Stimulated activated CD4-positive, alpha-beta T cell treated with anti-CD3 and anti-CD28 coated beads, TNF-alpha, amount 100 ng/mL, for 4 hours (primary cell): ENCODE measurements at places on chromosomes 5 and 9.

- DNase-seq, result no peak
These were observed 179.7 kb upstream of the GPR151 start for GRCh38 chr5:146695646-146696045.

DNA sequence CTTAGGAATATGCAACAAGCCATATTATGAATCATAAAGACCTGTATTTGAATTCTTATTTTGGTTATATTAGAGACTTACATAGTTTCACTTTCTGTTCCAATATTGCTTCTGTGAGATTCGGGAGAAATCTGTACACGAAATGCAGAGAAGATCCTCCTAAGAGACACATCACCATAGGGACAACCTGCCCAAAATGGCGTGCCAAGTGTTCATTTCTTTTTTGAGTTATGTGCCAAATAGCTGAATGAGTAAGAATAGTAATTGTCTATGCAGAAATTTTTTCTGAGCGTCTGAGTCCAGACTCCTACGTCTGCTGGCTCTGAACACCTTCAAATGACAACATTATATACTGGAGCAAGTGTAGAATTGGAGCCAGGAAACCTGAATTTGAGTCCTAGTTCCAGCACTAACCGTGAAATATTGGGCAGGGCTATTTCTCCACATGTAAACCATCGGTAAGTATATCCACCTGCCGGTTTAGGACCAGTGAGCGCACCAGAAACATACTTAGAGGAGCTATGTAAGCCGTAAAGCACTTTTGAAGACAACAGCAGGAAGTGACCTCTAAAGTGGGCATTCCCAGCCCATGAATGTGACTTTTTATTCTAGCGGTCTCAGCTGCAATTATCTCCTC is 163.9 kb upstream of the DMRT1 start:
- no peak for DNase-seq

- no peak for DNase-seq
These were observed 13.7 kb upstream of the DENND1A start for GRCh38 chr9:123943671-123944070.

GRCh38 chr9:98815391-98815951 is 8.0 kb downstream of the GALNT12 start:
- DNase-seq, result no peak

- DNase-seq, result no peak
These were observed 61.4 kb downstream of the FOXD1 start for GRCh38 chr5:73387149-73387591.

- DNase-seq, result no peak
These were observed 27.6 kb upstream of the HMCN2 start for GRCh38 chr9:130237763-130238524.

GRCh38 chr5:116766470-116766947 is 191.9 kb upstream of the SEMA6A start:
- no peak for DNase-seq

GRCh38 chr9:6931913-6932312 is 174.1 kb downstream of the KDM4C start:
- DNase-seq, result no peak

GRCh38 chr5:142013734-142014521 is 1.1 kb upstream of the GNPDA1 start:
- no peak for DNase-seq

GRCh38 chr5:174381241-174381640 is 335.7 kb downstream of the NSG2 start:
- DNase-seq, result no peak

DNA sequence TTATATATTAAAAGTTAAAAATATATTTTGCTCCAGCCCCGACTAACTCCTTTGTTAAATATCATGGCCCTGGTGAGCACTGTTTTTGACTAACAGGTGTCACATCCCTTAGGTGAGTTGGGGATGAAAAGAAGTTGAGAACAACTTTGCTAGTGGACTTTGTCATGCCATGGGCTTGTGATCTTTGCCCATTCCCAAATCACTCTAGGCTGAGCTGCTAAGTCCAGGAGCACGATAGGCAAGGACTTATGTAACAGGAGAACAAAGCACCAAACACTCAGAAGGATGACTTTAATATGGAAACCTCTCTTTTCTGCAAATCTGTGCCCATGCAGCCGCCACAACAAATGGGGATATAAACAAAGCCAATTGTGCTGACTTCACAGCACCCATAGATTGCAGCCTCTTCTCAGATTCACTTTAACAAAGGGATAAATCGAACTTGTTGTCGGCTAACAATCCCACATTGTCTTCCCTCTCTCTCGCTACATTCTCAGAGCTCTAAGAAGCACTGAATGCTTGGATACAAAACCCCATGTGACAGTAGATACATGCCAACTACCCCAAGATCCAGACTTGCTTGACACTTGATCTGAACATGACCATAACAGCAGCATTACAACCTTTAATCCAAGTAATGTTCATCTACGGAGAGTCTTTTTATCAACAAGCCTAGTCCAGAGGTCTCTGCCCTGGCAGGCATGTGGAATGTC is 86.8 kb upstream of the CD180 start:
- no peak for DNase-seq

DNA sequence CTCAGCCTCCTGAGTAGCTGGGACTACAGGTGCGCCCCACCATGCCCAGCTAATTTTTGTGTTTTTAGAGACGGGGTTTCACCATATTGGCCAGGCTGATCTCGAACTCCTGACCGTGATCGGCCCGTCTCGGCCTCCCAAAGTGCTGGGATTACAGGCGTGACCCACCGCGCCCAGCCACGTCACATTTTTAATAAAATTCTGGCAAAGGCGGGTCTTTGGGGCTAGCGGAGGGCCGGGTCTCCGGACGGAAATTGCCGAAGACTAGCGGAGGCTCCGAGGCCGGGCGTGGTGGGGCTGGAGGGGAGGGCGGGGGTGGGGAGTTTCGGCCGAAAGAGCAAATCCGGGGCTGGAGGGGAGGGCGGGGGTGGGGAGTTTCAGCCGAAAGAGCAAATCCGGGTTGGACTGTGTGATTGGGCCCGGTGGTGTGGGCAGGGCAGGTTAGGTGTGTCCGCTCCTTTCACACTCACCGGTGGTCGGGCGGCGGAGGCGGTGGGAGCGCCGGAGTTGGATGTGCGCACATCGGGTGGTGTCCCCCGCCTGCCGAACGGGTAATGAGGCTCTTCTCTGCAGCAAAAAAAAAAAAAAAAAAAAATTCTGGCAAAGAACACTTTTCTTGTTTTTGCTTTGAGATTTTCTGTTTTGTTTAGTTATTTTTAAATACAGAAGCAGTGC is 27.1 kb downstream of the RUFY1 start:
- DNase-seq, result no peak

- no peak for DNase-seq
These were observed 228.9 kb downstream of the KIAA0825 start for GRCh38 chr5:94389515-94389899.

- no peak for DNase-seq
These were observed 30.2 kb upstream of the HOMER1 start for GRCh38 chr5:79544131-79544530.

DNA sequence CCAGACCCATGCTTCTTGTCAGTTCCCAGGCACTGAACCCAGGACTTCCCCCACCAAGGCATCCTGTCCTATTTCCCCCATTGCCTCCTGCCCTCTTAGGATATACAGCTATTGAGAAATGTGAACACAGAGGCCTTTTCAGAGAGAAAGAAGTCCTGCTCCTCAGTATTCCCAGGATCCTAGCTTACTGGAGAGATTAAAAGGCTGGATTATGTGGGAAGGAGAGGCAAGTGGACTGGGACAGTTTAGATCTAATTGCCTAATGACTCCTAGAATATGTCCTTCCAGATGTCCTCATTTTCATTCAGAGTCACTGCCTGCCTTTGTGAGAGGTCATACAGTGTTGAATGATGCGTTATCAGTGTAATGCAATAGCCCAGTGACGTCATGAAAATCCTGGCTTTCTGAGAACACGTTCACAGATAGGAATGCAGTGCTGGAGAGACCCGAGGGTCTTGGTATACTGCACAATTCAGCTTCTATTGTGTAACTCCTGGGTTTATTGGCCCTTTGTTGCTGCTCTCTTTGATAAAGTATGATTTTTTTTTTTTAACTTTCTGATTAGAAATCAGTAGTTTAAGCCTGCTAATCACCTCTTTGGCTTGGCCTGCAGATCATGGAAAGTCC is 26.2 kb downstream of the WWC1 start:
- no peak for DNase-seq

- DNase-seq, result no peak
These were observed 548.4 kb downstream of the LRRC70 start for GRCh38 chr5:63127054-63127453.

GRCh38 chr9:76758476-76758875 is 5.8 kb upstream of the PCA3 start:
- no peak for DNase-seq

GRCh38 chr9:115442054-115442453 is 324.1 kb upstream of the TNC start:
- DNase-seq, result no peak

- DNase-seq, result peak; percentile 6
These were observed 31.1 kb upstream of the FGF1 start for GRCh38 chr5:142716963-142717362.

- DNase-seq, result no peak
These were observed 17.5 kb upstream of the PPARGC1B start for GRCh38 chr5:149712439-149713147.

DNA sequence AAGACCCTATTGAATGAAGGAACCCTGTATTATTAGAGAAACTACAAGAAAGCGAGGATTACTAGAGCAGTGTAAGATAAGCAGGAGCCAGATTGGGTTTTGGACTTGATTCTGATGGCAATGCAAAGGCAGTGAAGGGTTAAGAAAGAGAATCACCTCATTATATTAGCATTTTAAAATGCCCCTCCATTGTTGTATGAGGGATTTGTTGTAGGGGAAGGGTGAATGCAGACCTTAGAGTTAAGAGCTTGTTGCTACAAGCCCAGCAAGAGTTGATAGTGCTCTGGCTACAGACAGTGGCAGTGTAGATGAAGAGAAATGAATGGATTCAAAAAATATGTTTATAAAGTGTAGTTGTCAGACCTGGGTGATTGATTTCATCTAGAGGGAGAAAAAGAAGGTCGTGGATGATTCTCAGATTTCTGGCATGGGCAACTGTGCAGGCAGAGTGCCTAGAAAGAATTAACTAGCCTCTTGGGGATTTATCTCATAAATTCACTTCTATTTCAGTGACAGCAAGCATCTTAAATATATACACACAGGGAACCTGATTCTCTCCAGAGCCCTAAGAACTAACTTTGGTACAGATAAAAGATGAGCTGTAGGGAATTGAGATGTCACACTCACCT is 344.8 kb downstream of the ARRDC3 start:
- DNase-seq, result no peak

DNA sequence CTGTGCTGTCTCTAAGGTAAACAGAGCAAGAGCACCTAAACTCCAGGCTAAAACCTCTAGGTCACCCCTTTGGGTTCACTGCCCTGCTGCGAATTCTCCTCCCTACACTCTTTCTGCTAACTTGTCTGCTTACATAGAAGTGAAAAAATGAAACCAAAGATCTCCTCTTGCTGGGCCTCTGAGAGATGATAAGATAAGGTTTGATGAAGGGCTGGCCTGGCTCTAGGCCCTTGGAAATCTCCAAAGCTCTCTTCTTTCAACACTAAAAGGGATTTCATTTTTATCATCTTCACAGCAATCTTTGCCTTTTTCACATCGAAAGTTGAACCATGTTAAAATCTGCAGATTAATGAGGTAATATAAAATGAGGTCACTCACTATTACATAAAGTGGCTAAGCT is 450.8 kb upstream of the TLE4 start:
- DNase-seq, result no peak

- DNase-seq, result no peak
These were observed 90.2 kb downstream of the DAPK1 start for GRCh38 chr9:87587864-87588263.

DNA sequence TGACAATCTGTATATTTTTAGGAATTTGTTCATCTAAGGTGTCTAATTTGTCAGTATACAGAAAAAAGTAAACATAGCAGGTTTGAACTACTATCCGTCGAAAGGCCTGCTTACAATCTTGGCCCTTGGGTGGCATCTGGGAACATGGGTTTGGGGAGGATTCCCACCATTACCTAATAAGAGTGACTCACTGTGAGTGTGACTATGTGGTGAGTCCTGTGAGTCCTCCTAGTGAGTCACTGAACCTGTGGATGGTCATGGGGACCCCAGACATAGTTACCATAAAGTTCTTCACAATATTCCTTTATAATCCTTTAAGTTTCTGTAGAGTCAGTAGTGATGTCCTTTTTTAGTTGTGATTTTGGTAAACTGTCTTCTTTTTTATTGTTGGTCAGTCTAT is 37.0 kb downstream of the RNF130 start:
- no peak for DNase-seq

DNA sequence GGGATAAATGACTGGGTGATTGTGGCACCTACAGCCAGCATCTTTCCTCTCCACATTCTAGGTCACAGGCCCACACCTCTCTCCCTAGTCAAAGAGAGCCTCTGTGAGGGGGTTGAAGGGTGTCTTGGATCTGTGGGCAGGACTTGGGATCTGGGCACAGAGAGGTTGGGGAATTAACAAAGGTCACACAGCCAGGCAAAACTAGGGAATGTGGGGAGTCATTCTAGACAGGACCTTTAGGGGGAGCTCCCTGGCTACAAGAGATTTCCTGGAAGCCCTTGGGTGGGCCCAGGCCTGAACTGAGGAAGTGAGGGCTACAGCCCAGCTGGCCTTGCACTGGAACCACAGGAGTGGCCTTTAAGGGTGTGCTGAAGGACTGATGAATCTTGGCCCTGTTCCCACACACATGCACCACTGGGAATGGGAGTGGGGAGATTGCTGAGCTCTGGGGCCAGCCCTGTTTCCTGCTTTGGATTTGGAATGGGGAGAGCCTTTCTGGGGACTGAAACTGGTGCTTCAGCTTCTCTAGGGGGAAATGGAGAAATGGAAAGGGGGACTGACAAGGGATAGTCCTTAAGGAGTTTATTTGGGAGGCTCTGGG is 12.4 kb upstream of the CXXC5 start:
- no peak for DNase-seq

GRCh38 chr9:81320909-81321482 is 368.4 kb downstream of the TLE1 start:
- no peak for DNase-seq

DNA sequence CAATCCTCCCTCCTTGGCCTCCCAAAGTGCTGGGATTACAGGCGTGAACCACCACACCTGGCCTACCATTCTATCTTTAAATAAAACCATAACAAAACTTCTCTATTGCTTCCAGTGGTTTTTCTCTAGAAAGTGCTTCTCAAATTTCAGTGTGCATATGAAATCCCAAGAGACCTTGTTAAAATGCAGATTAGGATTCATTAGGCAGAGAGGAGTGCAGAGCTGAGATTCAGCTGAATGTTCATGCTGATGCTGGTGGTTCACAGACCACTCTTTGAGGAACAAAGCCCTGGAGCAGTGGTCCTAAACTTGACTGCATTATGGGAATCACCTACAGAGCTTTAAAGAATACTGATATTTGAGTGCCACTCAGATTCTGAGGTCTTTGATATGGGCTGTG is 28.2 kb downstream of the CARD6 start:
- no peak for DNase-seq

DNA sequence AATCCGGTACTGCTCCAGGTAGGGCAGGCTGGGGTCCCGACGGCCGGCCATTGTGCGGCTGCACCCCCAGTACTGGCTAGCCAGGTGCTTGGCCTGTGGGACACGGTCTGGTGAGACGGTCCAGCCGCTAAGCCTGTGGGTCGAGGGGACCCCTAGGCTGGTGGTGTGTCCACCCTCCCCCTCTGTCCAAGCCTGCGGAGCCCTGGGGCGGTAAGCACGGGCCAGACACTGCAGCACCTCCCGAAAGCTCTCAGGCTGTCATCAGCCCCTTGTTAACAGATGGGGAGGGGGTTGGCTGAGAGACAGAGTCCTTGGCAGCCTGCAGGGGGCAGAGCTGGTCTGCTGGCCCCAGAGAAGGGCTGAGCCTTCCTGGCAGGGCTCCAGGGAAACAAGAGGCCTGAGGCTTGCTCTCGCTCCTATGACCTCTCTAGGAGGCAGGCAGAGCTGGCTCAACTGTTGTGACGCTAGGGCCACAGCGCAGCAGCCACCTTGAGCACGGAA is 11.8 kb upstream of the MRNIP start:
- no peak for DNase-seq
